Effector memory CD8-positive, alpha-beta T cell (primary cell): ENCODE measurements at places on chromosomes 2 and 18.

DNA sequence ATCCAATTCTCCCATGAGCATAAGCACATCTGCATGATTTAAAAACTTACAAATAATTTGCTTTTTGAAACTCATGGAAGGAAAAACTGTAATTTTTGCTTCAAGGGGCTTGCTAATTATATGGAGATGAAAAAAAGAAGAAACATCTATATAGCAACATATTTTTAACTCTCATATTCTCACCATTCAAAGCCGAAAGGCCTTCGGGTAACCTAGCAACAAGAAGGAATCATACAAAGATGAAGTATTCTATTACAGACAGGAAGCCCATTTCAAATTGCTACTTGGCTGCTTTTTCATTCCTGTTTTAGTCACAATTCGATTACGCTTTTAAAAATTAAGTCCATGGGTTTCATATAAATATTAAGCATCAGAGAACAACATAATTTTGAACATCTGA lies 39.2 kb upstream of the RNU4ATAC start:
- H3K4me3 ChIP-seq, result no peak overlapping the region
- H3K4me1 ChIP-seq, result peaks cover 30% of the 10 kb centered on the region
- no peak for DNase-seq
- H3K27me3 ChIP-seq, result no peaks in the 10 kb centered on the region

DNA sequence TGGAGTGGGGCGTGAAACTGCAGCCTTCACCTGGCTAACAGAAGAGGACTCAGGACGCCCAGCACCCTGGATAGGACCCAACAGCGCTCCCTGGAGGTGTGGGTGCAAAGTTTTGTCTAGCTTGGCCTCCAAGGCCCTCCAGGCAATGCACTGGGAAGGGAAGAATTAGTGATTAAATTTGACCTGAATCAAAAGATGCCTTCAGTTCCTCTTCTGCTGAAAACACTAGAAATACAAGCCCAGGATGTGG lies 779 bp upstream of the TRIB2 start:
- no peaks in the 10 kb centered on the region for H3K27me3 ChIP-seq
- H3K4me3 ChIP-seq, result peak overlapping the region; percentile 100
- H3K27ac ChIP-seq, result peak overlapping the region; percentile 97
- DNase-seq, result peak; percentile 76
- H3K36me3 ChIP-seq, result peaks cover 23% of the 10 kb centered on the region

GRCh38 chr2:222270396-222270795 lies 28.4 kb downstream of the PAX3 start:
- H3K27me3 ChIP-seq, result no peaks in the 10 kb centered on the region
- no peaks in the 10 kb centered on the region for H3K4me1 ChIP-seq
- H3K27ac ChIP-seq, result no peak overlapping the region
- H3K36me3 ChIP-seq, result no peaks in the 10 kb centered on the region

DNA sequence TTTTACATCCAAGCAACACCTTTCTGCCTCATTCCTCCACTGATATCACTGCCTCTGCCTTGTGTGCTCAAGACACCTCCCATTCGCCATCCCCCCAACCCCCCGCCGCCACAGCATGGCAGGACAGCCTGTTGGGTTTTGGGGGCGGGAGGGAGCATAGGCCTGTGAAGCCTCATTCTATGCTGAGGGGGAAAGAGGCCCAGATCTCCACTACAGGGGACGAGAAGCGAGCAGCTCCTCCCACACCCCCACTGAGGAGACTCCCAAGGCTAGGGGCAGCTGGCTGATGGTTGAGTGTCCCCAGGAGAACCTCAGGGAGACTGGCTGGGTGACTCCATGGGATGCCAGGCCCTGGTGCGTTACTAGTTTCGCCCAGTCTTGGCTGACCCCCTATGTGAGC lies 214.3 kb upstream of the SIX2 start:
- no peak overlapping the region for H3K4me3 ChIP-seq
- H3K27me3 ChIP-seq, result peaks cover 41% of the 10 kb centered on the region
- no peak overlapping the region for H3K27ac ChIP-seq
- no peak for DNase-seq
- H3K4me1 ChIP-seq, result no peaks in the 10 kb centered on the region

GRCh38 chr2:9791711-9792110 lies 51.6 kb upstream of the TAF1B start:
- peaks cover 4% of the 10 kb centered on the region for H3K36me3 ChIP-seq
- no peak for DNase-seq
- H3K27ac ChIP-seq, result peak overlapping the region; percentile 44
- no peaks in the 10 kb centered on the region for H3K4me1 ChIP-seq
- H3K27me3 ChIP-seq, result no peaks in the 10 kb centered on the region

DNA sequence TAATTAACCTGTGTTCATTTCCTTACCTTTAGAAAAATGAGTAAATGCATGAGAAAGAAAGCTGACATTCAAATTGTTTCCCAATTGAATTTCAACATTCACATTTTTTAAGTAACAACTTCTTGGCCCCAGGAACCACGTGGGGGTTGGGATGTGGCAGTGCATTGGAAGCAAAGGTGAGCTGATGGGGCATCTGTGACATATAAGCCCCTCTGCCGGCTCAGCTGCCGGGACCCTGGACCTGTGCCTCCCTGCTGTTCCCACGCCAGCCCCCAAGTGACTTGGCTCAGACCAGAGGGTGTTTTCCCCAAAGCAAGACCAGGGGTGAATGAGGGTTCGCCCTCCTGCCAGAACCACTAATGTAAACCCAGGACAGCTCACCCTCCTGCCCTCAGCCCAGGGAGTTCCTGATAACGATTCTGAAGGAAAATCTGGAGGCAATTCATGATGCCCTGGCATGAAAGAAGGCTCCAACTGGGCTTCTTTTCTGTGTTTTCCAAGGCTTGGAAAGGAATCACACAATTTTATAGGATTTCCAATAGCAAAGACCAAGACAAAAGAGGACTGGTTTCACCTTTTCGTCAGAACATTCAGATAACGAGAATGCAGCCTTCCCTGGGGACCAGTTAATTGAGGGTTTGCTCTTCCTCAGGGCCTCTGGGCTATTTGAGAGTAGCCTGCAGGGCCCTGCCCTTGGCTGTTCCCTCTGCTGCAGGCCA lies 193.2 kb upstream of the TWIST2 start:
- H3K4me1 ChIP-seq, result no peaks in the 10 kb centered on the region
- H3K27me3 ChIP-seq, result peaks cover 39% of the 10 kb centered on the region
- no peak overlapping the region for H3K27ac ChIP-seq

DNA sequence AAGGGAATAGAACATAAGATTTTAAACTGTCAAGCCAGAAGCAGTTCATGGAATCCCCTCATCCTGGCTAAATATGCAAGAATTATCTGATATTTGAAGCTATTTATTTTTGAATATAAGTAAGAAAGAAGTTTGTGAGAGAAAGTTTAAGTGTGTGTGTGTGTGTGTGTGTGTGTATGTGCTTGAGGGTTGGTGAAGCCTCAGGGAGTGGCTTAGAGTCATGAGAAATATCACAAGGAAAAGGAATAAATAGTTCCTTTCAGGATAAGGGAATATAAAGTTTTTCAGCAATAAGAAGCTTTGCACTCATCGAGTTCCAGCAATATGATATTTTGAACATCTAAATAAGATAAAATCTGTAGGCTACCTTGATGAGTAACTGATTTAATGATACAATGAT lies 359.6 kb downstream of the MEIS1 start:
- no peaks in the 10 kb centered on the region for H3K27me3 ChIP-seq
- H3K27ac ChIP-seq, result no peak overlapping the region
- H3K4me3 ChIP-seq, result no peak overlapping the region
- no peaks in the 10 kb centered on the region for H3K36me3 ChIP-seq
- no peak for DNase-seq

DNA sequence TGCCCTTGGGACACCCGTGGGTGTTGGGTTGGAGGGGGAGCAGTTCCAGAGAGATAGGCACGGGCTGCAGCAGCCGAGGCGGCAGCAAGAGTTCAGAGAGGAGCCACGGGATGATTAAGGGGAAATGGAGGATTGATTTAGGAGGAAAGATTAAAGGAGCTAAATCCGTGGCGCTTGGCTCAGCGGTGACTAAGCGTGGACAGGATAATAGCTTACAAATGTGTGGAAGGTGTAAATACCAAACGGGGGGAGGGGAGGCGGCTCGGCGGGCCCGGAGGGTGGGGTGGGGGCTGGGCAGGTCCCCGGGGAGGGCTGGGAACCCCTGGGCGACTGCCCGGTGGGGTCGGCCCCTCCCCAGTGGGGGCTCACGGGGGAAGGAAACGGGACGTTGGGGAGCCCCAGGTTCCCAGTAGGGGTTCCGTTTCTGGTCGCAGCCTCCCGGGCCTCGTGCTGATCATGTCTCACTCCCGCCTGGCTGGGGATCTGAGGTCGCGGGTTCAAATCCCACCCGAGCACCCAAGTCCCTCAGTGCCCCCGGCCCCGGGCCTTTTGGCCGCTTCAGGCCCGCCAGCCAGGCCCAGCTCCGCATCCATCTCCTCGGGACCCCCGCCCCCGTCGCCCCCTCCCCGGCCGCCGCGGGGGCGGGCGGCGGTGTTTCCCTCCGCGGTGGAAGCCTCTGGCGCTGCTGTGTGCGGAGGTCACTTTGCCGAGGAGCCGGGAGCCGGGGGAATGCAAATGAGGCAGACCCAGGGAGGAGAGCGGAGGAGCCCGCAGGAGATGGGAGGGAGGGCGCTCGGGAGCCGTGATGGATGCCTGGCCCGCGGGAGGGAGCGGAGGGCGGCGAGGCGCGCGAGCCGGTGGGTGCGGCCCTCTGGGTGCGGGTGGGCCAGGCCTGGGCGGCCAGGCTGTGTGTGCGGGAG lies 8.1 kb downstream of the ASIC4 start:
- no peaks in the 10 kb centered on the region for H3K4me1 ChIP-seq
- peak overlapping the region; percentile 47 for H3K4me3 ChIP-seq
- H3K27me3 ChIP-seq, result peaks cover 96% of the 10 kb centered on the region

- no peak overlapping the region for H3K27ac ChIP-seq
- no peaks in the 10 kb centered on the region for H3K36me3 ChIP-seq
- H3K4me1 ChIP-seq, result no peaks in the 10 kb centered on the region
- no peaks in the 10 kb centered on the region for H3K27me3 ChIP-seq
- no peak for DNase-seq
- no peak overlapping the region for H3K4me3 ChIP-seq
Measured at GRCh38 chr2:43004879-43005244, 212.5 kb upstream of the HAAO start.

DNA sequence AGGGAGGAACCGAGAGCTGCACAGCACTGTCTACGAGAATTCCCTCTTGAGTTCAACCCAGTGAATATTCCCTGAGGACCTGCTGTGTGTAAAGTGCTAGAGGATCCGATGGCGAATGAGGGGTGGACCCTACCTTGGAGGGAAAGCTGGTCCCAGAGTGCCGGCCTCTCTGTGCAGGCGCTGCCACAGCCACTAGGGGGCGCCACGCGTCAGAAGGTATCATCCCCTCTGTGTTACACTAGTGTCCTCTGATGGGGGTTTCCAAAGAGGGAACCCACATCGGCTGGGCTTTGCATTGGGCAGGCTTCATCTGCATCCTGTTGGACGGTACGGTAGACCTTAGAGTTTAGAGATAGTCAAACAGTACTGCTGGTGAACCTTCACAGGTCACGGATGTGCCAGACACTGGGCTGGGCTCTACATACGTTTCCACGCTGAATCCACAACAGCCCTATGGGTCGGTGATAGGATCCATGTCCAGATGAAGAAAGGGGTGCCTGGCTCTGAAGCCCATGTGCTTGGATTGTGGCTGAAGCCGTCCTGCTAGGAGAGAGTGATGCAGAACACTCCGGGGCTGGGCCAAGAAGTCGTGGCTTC lies 39.0 kb downstream of the COA5 start:
- H3K36me3 ChIP-seq, result peaks cover 78% of the 10 kb centered on the region
- H3K4me1 ChIP-seq, result peaks cover 7% of the 10 kb centered on the region
- H3K27me3 ChIP-seq, result no peaks in the 10 kb centered on the region
- no peak overlapping the region for H3K4me3 ChIP-seq
- peak overlapping the region; percentile 82 for H3K27ac ChIP-seq

DNA sequence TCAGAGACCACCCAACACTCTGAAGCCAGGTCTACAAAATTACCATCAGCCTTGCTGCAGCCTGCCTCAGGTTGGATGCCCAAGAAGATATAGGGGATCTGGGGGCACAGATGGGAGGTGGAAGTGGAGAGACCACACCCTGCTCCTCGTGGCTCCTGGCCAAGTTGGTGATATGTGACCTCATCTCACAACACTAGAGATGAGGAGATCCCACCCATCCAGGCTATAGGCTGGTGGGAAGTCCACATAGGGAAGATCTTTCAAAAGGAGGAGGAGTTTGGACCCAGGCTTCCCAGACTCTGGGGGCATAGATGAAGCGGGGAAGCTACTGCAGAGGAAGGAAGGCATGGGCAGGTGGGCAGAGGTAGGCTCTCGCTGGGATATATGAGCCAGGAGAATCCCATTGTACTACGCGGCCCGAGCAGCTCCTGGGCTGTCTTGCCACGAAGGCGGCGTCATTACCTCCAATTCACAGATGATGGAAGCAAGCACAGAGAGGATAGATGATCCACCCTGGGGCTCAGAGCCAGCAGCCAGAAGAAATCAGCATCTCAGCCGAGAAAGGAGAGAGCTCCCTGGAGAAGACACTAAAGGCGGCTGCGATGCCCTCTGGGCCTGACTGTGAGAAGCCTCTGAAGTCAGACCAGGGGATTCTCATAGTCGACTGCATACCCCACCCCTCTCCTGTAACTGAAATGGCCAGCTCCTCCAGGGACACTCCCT lies 96.0 kb downstream of the RHOB start:
- H3K4me1 ChIP-seq, result peaks cover 4% of the 10 kb centered on the region
- H3K4me3 ChIP-seq, result no peak overlapping the region
- no peak overlapping the region for H3K27ac ChIP-seq

GRCh38 chr2:47033102-47033880 lies 117.7 kb upstream of the MCFD2 start:
- no peak for DNase-seq
- peaks cover 32% of the 10 kb centered on the region for H3K36me3 ChIP-seq
- H3K27ac ChIP-seq, result no peak overlapping the region
- H3K4me1 ChIP-seq, result peaks cover 10% of the 10 kb centered on the region

DNA sequence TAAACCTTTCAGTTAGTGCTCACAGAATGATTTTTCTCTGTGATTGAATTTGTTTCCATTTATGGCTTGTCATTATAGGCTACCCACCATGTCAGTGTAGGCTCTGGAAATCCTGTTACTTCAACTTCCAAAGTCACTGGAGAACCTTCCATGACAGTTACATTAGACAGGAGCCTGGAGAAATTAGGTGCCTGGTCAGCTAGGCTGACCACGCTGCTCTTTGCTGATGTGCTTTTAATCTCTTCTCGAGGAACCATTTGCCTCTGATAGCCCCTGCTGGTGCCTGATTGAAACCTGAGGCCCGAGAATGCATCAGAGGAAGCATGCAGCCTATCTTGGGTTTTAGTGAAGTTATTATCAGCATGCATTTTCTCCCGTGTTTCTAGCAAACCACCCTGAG lies 29.6 kb upstream of the TTN start:
- no peaks in the 10 kb centered on the region for H3K4me1 ChIP-seq
- no peak overlapping the region for H3K4me3 ChIP-seq
- no peak for DNase-seq
- no peak overlapping the region for H3K27ac ChIP-seq
- H3K36me3 ChIP-seq, result no peaks in the 10 kb centered on the region

- peaks cover 57% of the 10 kb centered on the region for H3K36me3 ChIP-seq
- peak overlapping the region; percentile 95 for H3K27ac ChIP-seq
- peaks cover 51% of the 10 kb centered on the region for H3K4me1 ChIP-seq
- H3K27me3 ChIP-seq, result no peaks in the 10 kb centered on the region
- H3K4me3 ChIP-seq, result peak overlapping the region; percentile 98
- peak; percentile 37 for DNase-seq
Measured at GRCh38 chr2:218397820-218398436, 1.7 kb upstream of the CTDSP1 start.

GRCh38 chr2:126839796-126840195 lies 58.9 kb upstream of the TEX51 start:
- DNase-seq, result no peak
- H3K4me3 ChIP-seq, result no peak overlapping the region
- peaks cover 18% of the 10 kb centered on the region for H3K27me3 ChIP-seq
- H3K27ac ChIP-seq, result no peak overlapping the region
